ENCODE measurements at places on chromosomes 7 and 10. TPM values are rescaled to one million over a fixed set of nuclear protein-coding genes. Genes with fewer than 3 reads are reported as not detected.

GRCh38 chr10:12103802-12104201, 25.7 kb upstream of the SEC61A2 start:
- DNase-seq: no peak

PRKCQ gene
- total RNA-seq: 48.4 TPM

DNA sequence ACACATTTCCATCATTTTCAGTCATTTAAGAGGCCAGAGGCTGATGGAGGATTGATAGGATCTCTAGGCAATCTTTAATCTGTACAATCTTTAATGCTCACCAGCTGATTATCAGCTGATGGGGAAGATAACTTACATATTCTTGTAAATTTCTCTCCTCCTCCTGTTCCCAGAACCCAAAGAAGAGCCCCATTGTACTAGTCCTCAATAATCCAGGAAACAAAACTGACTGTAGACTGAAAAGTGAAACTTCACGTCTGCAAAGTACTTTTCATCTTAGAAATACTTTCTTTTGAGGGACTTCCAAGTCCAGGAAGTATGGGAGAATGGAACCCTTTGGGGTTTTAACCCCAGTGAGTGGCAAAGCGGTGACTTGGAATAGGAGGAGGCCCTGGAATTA, 283.3 kb downstream of the FRMD4A start:
- no peak for DNase-seq

DNA sequence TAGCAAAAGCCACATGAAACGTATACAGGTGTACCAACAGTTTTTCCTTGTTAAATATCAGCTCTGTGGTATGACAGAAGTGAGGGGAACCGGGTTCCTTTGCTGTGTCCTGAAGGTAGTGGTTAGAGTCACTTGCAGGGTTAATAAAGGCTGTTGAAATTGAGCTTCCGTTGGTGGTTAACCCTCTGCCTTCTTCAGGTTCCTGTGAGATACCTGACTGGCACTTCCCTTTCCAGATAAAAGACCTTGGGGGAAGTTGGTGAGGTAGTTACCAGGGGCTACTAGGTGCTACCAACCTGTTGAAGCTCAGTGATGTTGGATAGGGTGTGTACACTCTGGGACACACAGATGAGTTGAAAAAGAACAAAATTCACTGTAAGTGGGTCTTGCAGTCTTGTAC, 384.1 kb downstream of the GATA3 start:
- DNase-seq: no peak

DNA sequence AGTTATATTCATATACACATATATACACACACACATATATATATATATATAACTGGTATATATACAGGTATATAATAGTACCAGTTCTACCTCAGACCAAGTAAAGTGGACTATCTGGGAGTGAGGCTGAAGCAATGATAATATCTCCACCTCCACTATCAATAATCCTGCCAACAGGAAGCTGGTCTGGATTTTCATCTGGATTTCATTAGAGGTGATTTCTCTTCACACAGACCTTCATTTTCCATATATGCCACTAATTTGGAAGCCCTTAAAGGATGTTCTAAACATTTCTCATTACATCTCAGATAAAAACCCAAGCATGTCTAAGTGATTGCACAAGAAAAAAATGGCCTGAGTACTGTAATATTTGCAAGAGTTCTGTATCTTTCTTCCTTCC, 1.7 kb upstream of the SLC35B4 start:
- DNase-seq: no peak

DNA sequence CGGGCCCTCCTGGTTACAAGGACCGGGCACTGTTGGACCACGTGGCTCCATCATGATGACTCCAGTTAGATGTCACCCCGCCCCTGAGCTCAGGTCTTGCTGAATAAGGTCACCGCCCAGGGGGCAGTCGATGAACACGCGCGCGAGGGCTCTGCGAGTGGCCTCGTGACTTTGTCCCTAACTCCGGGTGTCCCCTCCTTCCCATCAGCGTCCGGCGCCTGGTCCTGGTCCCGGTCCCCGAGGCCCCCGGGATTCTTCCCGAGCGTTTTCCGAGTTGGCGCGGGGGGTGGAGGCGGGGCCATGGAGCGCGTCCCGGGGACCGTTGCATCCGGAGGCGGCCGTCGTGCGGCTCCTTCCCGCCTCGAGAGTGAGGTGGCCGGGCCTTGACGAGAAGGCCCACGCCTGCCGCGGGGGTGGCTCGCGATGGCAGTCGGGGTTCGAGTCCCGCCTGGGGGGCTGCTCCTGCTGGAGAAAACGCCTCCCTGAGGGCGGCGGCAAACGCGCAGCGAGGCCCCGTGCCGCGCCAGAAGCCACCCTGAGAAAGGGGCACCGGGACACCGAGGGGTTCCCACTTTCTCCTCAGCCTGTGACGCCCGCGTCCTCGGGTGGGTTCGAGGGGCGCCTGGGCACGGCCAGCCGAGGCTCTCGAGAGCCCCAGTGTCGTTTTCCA, 569 bp upstream of the NPTX2 start:
- no peak for DNase-seq

DNA sequence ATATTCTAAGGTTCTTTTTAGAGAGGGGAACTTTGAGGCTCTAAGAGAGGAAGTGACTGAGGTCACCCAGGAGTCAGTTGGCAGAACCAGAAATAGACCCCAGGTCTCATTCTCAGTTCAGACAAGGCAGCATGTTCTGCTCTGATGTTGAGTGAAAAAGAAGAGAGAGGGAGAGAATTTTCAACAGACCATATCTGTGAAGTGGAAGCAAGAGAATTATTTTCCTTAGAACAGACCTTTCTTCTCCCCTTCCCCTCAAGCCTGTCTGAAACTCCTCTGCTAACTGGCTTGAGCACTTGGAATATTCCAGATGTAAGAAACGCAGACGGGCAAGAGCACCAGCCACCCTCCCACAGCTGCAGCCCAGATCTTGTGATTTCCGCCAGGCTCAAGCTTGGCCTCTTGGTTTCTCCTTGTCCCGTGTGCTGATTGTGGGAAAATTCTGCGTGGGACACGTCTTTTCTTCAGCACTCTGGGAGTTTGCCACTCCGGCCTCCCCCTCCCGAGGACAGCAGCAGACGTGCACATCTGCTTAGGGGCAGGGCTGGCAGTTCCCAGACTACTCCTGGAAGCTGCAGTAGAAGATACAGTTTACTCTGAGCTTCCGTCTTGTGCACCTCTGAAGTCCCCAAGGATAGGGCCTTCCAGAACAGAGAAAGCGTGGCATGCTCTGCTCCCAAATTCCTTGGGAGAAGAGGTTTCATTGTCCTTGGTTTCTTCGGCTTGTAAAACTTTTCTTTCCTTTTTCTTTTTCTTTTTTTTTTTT, 22.7 kb upstream of the IKZF1 start:
- DNase-seq: no peak

DNA sequence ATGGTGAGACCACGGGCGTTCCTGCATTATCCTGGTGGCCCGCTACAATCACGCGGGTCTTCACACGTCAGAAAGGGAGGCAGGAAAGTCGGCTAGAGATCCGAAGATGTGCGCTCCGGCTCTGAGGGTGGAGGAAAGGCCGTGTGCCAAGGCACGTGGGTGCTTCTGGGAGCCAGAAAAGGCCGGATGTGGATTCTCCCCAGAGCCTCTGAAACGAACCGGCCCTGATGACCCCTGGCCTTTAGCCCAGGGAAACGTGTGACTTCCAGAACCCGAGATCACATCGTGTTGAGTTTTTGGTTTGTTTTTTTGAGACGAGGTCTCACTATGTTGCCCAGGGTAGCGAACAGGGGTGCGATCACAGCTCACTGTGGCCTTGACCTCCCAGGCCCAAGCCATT, 244.2 kb downstream of the ELFN1 start:
- no peak for DNase-seq

DNA sequence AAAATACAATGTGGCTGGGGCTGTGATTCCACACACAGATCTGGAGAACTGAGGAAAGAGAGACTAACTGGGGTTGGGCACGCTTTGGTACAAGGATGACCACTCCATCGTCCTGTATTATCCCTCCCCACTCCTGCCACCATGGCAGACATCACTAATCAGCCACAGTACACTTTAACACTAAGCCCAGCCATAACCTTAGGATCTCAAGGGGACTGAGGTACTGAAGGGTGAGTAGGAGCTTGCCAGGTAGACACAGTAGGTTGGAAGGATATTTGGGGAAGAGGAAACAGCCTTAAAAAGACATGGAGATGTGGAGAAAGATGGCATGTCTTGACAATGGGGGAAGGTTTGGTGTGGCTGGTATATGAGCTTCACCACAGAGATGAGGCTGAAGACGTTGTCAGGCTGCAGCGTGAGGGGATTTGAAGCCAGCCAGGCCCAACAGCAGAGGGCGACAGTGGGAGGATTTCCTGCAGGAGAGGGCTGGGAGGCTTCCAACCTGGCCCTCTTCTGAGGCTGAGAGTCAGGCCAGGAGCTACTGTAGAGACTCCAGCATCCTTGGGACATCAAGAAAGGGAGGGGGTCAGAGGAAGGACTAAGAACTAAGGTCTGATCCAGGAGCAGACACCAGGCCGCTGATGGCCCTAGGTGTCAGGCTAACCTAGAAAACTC, 58.6 kb upstream of the COL13A1 start:
- DNase-seq: no peak

- DNase-seq: no peak
These were observed 102.3 kb upstream of the PPIF start for GRCh38 chr10:79244841-79245504.

GARS1 gene
- 263 TPM for total RNA-seq

BLNK gene
- total RNA-seq: not detected

GRCh38 chr10:92291921-92292845, 1.2 kb downstream of the MARCHF5 start:
- no peak for DNase-seq

EEPD1 gene
- 1.4 TPM for total RNA-seq

BUB3 gene
- 332 TPM for total RNA-seq

RNLS gene
- total RNA-seq: 3.3 TPM

GRCh38 chr7:117951285-117951684, 78.0 kb upstream of the CTTNBP2 start:
- DNase-seq: no peak

LRRC17 gene
- not detected for total RNA-seq

DNA sequence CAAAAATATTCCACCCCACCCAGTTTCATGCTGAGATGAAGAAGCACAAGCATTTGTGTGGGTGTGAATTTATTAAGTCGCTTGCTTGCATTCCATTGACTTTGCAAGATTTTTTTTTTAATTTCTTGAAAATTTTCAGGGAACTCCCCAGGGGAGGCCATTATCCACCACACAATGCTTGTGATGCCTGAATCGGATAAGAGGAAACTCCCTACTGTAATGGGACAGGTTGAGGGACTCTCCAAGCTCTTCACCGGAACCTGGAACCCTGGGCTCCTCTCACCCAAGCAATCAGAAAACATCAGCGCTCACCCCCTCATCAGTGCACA, 153.6 kb upstream of the ZMIZ1 start:
- DNase-seq: no peak

- no peak for DNase-seq
These were observed 14.2 kb upstream of the PFKP start for GRCh38 chr10:3053155-3053554.
